IMR-90 (cell line): ENCODE measurements at places on chromosomes 4 and X. TPM values are rescaled to one million over a fixed set of nuclear protein-coding genes. Genes with fewer than 3 reads are reported as not detected.

DGAT2L6 gene
- not detected in 2 replicates for total RNA-seq

NWD2 gene
- total RNA-seq, result not detected in 2 replicates

NSUN7 gene
- total RNA-seq, result not detected in 2 replicates

CXCL11 gene
- total RNA-seq, result under 0.01 TPM in 2 replicates

POLN gene
- 0.72 and 1.1 TPM in 2 replicates for total RNA-seq

MAGEE2 gene
- not detected in 2 replicates for total RNA-seq

TLR10 gene
- not detected in 2 replicates for total RNA-seq

SLC4A4 gene
- total RNA-seq, result 16.8 and 23.9 TPM in 2 replicates

SORCS2 gene
- total RNA-seq, result 0.28 and 0.36 TPM in 2 replicates

SPACA5 gene
- total RNA-seq, result not detected in 2 replicates

CITED1 gene
- under 0.01 and 0.18 TPM in 2 replicates for total RNA-seq

SORBS2 gene
- under 0.01 and 0.18 TPM in 2 replicates for total RNA-seq

SSX2B gene
- not detected in 2 replicates for total RNA-seq

PITX2 gene
- 3.0 and 3.6 TPM in 2 replicates for total RNA-seq

LPAR4 gene
- total RNA-seq, result 0.28 TPM in 1 of 2 replicates, not detected in the other
